ENCODE measurements at places on chromosomes 2 and 18. TPM values are rescaled to one million over a fixed set of nuclear protein-coding genes. Genes with fewer than 3 reads are reported as not detected.

The ALPP gene
- not detected for total RNA-seq

The KATNAL2 gene
- total RNA-seq = 5.6 TPM

DNA sequence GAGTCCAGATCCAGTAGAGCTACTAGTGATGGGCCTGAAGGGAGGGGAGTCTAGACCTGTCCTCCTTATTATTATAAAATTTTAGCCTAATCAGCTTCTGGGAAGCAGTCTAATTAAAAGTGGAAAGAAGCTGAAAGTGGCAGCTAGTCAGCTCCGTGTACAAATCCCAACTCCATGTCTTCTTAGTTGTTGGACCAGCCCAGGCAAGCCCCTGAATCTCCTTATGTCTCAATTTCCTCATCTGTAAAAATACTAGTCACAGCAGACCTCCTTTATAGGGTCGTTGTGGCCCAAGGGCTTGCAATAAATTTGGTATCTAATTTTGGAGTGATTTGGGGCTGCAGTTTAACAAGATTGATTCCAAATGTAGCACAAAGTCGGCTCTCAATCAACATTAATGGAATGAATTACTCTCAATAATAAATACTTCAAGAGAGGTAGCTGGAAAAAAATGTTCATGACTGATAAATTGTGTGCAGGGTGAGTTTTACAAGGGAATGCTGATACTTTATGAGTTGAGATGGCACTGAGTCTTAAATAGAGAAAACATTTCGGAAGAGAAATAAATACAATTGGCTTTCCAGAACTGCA lies 118.3 kb upstream of the NDUFV2 start:
- no peaks in the 10 kb centered on the region for H3K27me3 ChIP-seq
- H3K4me1 ChIP-seq = peaks cover 8% of the 10 kb centered on the region
- no peak overlapping the region for H3K27ac ChIP-seq

GRCh38 chr2:241636182-241637017 lies 558 bp downstream of the THAP4 start:
- peak overlapping the region; percentile 93 for H3K4me3 ChIP-seq
- DNase-seq = no peak
- H3K4me1 ChIP-seq = peaks cover 39% of the 10 kb centered on the region
- H3K36me3 ChIP-seq = peaks cover 13% of the 10 kb centered on the region
- no peaks in the 10 kb centered on the region for H3K27me3 ChIP-seq

GRCh38 chr18:46481048-46481846 lies 175.8 kb downstream of the LOXHD1 start:
- H3K4me3 ChIP-seq = no peak overlapping the region
- no peak for DNase-seq
- H3K27me3 ChIP-seq = no peaks in the 10 kb centered on the region
- H3K36me3 ChIP-seq = no peaks in the 10 kb centered on the region
- H3K27ac ChIP-seq = no peak overlapping the region

Data from thoracic aorta (tissue), 2 donors.